Mucosa of descending colon (tissue), 3 donors: ENCODE measurements at places on chromosomes 5 and 9.
A peak's percentile ranks its signal among the peaks of the same experiment; 100 is the strongest.

- DNase-seq = no peak
These were observed 128.3 kb downstream of the GPBP1 start for GRCh38 chr5:57302164-57302563.

DNA sequence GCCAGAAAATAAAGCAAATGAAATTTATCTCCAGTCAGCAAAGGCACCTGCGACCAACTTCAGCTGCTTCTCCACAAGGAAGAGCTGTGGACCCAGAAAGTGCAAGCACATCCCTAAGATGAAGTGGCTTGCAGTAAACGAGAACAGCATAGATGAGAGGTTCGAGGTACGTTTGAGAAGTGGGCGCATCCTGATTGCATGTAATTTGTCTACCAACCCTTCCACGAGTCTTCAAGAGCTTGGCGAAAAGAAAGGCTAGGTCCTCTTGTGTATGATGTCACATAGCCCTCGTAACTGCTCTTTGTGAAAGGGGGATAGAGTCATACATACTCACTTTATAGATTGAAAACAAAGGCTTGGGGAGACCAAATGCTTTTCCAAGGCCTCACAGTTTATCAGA is 6.0 kb upstream of the LCP2 start:
- no peak for DNase-seq

DNA sequence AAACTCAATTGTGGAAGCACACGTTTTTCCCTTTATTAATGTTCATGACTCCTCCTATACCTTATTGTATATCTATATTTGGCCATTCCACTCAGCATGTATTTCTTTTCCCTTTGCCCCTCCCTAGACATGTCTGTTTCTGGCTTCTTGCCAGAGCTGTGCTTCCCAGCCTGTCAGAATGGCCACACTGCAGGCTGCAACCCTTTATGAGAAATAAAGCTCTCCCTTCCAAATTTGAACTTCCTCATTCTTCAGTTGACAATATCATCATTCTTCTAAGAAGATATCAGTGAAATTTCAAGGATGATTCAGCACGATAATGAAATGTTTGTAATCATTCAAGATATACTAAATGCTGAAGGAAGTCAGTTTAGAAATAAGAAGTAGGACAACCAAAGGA is 107.6 kb upstream of the PRSS3 start:
- no peak for DNase-seq

DNA sequence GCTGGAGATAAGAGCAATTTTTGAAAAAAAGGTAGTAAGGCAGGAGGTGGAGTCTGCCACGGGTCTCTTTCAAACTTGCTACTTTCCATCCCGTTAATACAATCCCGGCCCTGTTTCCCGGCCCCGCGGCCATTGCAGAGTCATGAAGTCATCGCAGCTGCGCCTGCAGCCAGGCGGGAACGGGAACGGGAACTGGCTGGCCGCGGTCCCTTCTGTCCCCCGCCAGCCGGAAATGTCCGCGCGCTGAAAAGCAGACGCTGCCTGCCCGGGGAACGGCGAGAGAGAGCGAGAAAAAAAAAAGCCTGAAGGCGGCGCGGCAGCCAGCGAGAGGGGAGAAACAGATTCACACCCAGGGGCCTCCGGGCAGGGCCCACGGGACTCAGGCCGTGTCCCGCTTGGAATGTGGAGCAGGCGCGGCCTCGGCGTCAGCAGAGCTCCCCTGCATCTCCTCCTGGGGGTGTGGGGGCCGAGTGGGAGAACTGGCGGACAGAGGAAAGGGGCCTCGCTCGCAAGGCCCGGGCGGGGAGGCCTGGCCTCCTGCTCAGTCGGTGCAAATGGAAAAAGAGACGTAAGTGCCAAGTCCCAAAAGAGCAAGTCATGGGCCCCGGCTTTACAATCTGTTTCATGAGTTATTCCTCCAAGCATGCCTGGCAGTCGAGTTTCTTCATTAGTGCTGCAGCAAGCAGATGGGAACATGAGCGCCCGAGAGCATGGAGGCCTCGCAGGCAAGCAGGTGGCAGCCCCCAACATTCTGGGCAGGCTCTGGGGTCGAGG is 201.2 kb upstream of the GAS1 start:
- DNase-seq = peak; percentile 46

GRCh38 chr9:16879416-16879815 is 8.9 kb upstream of the BNC2 start:
- no peak for DNase-seq

GRCh38 chr9:128628471-128629048 is 28.1 kb downstream of the DYNC2I2 start:
- DNase-seq = peak; percentile 24

DNA sequence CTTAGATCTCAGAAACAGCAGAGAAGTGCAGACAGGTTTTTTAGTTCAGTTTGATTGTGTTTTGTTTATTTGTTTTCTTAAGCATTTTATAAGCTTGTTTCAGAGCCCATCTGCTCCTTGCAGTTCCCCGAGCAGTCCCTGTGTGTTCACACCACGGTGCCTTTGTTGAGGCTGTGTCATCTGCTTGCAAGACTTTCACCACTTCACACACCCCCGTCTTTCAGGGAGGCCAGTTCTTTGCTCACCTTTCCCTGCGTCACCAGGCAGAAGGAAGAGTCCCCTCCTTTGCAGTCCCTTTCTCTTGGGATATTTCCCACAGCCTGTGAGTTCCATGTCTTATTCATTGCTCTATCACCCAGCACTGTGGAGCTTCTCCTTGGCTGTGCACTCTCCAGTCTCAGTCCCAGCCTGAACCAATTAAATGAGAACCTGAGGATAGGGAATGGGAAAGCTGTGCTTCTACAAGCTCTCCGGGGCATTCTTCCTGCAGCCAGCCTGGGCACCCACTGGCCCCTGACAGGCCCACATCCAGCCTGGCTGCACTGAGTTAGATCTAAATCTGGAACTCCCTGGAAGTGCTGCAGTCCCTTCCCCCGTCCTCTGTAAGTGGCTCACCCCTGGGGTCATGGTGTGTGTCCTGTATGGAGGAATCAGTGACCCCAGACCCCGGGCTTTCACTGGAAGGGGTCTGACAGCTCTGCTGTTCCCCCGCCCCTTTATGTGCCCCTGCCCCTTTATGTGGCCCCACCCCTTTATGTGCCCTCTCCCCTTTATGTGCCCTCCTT is 5.5 kb downstream of the MVB12B start:
- no peak for DNase-seq

DNA sequence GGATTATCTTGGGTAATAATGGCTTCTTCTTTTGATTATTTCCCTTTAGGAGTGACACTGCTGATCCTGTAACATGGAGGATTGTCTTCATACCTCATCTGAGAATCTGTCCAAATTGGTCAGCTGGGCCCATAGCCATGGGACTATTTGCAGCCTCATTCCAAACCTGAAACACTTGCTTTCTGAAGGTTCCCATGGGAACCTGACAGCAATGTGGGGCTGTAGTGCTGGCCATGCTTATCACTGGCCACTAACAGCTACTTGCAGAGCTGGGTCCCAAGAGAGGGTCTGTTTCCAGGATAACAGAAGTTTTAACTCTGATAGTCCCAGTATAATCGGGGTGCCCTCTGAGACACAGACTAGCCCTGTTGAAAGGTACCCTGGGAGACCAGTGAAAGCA is 87.4 kb downstream of the KIAA1958 start:
- DNase-seq = no peak

DNA sequence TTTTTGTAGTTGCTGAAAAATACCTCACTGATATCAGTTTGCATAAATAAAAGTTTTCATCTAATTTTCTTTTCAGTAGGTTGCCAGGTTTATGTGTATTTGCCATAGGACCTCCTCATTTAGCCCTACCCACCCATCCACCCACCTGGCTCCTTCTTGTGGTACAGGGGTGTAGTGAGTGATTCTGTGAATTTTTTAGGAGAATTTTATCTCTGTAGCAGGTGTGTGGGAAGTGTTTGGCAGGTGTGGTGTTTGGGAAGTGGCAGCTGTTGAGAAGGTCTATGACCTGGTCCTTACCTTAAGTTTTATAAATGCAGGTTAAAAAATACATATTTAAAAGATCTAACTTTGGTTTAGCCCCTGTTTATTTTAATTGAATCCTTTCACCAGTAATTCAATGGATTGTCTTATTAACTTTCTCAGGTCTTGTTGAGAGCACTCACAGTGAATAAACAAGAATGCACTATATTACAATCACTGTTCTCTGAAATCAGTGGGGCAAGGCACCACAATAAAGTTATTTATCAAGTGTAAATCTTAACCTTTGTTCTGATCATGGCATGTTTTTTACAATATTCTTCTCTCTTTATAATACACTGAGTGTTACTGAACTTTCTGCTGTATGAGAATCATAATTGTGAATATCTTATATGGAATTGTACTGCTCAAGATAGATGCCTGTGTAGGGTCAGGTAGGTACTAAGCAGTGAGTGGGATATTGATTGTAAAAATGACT is 189.1 kb downstream of the WDR70 start:
- DNase-seq = no peak

DNA sequence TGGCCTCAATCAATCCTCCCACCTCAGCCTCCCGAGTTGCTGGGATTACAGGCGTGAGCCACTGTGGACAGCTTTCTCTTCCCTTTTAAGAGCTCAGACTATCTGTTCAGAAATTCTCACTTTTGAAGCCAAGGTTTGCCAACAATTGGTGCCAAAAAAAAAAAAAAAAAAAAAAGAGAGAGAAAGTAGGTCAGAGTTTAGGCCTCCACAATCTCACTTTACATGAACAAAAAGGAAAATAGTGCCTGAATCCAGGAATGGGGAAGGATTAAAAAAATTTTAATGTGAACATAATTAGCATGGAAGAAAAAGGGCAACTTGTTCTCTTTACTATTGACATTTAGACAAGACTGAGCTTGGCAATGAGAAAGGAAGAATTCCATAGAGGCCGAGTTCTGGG is 94.1 kb downstream of the NSG2 start:
- no peak for DNase-seq

DNA sequence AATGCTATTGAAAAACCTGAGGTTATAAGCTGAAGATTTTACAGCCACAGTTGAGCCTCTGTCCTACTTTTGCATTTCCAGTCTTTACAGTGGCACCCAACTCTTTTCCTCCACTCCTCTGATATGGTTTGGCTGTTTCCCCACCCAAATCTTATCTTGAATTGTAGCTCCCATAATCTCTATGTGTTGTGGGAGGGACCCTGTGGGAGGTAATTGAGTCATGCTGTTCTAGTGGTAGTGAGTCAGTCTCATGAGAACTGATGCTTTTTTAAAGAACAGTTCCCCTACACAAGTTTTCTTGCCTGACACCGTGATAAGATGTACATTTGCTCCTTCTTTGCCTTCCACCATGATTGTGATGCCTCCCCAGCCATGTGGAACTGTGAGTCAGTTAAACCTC is 646.1 kb upstream of the SEMA6A start:
- no peak for DNase-seq

DNA sequence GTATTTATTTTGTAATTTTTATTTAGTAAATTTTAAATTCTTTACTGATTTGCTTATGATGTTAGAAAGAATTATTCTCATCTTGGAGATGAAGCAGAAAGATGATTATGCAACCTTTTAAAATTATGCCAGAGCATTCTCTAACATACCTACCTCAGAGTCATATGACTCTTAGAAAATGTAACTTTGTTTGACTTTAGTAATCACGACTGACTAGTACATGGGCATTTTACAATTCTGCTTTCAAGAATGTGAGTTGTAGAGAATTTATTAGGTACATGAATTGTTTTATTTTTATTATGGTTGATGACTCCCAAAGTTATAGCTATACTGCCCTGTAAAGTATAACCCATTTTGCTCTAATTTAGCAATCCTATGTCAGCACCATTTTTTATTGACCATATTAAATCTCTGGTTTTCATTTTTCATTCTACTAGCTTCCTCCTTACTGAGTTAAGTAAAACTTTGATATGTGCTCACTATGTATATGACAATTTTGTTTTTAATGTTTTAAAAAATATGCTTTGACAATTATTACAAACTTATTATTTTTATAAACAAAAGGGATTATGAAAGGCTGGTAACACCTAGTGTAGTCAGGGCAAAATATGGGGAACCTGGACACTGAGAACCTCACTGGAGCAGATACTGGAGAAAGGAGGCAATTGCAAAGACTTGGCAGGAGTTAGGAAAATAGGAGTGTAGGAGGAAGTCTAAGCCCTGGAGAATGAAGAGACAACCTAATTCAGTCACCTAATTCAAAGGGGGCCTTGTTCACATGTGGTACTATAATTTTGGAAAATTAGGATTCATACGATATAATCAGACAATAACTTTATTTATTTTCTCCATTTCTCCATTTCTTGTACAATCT is 249.7 kb upstream of the DAB2 start:
- no peak for DNase-seq

GRCh38 chr5:143349177-143349576 is 54.3 kb downstream of the NR3C1 start:
- no peak for DNase-seq

- no peak for DNase-seq
These were observed 665 bp upstream of the LVRN start for GRCh38 chr5:115961381-115962238.

GRCh38 chr5:133106761-133107572 is 55.2 kb downstream of the HSPA4 start:
- no peak for DNase-seq

- DNase-seq = no peak
These were observed 14.1 kb downstream of the FOXD1 start for GRCh38 chr5:73434461-73434860.

- no peak for DNase-seq
These were observed 102.2 kb upstream of the ICE1 start for GRCh38 chr5:5320062-5320805.

DNA sequence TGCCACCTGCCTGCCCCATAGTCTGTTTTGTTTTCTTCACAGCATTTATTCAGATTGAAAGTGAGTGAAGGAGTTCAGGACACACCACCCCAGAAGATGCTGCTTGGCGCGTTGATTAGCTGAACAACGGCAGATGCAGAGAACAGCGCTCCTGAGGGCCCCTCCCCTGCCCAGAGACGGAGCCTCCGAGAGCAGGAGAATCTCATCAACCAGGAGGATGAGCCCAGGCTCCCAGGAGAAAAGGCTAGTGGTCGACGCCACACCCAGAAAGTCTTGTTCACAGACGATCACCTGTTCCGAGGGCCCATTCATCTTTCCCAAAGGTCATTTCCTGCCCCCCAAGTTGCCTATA is 180.4 kb upstream of the PPP1R26 start:
- no peak for DNase-seq

GRCh38 chr5:81768935-81769452 is 18.1 kb upstream of the SSBP2 start:
- DNase-seq = no peak

DNA sequence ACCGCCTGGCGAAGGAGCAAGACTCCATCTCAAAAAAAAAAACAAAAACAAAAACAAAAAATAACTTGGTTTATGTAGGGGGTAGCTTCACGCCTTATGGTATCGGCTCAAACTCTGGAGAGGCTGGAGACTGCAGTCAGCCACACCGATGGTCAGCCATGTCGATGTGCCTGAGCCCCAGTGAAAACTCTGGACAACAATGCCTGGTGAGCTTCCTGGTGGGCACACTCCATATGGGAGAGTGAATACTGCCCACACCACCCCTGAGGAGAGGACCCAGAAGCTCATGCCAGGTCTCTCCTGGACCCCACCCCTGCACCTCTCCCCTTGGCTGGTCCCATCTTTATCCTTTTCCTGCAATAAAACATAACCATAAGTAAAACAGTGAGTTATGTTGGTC is 19.6 kb downstream of the IPPK start:
- DNase-seq = no peak
